ENCODE measurements at places on chromosomes 11 and 22. TPM values are rescaled to one million over a fixed set of nuclear protein-coding genes. Genes with fewer than 3 reads are reported as not detected.
A peak's percentile ranks its signal among the peaks of the same experiment; 100 is the strongest.

- DNase-seq = no peak
These were observed 241.3 kb upstream of the NCAM1 start for GRCh38 chr11:112719736-112720525.

DNA sequence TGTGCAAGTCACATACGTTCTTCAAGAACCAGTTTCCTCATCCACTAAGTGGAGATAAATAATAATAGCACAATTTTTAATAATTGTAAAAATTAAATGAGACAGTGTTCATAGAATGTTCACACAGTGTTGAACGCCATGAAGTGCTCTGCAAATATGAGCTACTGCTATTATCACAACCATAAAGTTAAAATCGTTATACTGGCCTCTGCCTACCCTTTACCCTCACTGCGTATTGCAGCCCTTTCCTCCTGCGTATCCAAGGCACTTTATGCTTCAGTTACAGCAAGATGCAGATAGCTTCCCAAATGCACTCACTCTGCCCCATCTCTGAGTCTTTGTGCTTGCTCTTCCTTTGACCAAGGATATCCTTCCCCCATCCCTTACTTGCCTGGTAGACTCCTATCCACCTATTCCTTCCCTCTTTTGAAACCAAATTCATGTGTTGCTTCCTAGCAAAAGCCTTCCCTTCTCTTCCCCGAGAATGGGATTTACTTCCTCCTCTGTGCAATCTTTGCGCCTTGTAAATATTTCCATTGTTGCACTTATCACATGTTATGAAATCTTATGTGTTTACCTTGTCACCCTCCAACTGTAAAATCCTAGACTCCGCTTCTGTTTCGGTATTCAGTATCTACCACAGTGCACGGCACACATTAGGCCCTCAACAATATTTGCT lies 196.9 kb downstream of the ADAMTS15 start:
- DNase-seq = no peak

DNA sequence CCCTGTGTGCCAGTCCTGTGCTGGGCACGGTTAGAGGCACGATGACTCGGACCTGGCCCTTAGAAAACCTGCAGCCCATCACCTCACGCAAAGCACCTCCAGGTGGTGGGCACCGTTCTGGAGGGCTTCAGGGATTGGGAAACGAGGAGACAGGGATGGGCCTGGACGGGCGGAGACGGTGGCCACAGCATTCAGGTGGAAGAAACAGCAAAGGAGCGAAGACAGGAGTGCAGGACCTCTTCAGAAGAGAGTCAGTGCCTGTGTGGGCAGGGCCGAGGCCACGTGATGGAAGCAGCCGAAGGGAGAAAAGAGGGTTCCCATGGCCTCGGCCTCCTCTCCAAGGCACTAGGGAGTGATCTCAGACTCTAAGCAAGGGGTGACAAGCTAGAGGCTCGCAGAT lies 8.1 kb upstream of the SLC22A12 start:
- DNase-seq = no peak

DNA sequence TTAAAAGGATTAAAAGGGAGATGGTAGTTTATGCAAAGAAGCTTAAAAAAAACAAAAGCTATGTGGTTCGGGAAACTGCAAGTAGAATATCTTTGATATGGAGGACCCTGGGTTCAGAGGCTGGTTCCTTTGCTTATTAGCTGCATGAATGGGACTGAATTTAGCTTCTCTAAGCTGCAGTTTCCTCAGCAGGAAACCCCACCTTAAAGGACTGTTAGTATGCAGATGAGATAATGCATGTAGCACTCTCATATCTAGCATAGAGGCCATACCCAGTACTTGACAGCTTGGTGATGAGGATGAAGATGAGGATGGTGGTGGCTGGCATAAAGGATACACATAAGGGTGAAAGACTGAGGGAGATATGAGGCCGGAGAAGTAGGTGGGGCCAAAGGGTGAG lies 134.6 kb downstream of the RRAS2 start:
- no peak for DNase-seq

DNA sequence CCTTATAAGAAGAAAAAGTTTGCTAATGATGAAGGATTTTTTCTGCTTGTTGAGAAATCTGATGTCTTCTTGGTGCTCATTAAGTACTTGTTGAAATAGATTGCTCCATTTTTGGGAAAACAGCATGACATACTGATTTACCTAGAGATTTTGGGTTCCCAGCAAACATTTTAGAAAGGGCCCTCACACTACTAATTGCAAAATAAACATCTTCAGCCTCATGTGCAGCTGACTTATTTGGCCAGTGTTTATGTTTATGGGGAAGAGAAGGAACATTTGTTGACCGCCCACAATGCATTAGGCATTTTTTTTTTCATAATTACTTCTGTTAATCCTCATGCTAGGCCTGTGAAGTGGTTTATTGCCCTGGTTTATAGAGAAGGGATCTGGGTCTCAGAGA lies 40.1 kb downstream of the LDLRAD3 start:
- DNase-seq = no peak

- no peak for DNase-seq
These were observed 32.5 kb upstream of the SLC35C1 start for GRCh38 chr11:45772449-45772774.

DNA sequence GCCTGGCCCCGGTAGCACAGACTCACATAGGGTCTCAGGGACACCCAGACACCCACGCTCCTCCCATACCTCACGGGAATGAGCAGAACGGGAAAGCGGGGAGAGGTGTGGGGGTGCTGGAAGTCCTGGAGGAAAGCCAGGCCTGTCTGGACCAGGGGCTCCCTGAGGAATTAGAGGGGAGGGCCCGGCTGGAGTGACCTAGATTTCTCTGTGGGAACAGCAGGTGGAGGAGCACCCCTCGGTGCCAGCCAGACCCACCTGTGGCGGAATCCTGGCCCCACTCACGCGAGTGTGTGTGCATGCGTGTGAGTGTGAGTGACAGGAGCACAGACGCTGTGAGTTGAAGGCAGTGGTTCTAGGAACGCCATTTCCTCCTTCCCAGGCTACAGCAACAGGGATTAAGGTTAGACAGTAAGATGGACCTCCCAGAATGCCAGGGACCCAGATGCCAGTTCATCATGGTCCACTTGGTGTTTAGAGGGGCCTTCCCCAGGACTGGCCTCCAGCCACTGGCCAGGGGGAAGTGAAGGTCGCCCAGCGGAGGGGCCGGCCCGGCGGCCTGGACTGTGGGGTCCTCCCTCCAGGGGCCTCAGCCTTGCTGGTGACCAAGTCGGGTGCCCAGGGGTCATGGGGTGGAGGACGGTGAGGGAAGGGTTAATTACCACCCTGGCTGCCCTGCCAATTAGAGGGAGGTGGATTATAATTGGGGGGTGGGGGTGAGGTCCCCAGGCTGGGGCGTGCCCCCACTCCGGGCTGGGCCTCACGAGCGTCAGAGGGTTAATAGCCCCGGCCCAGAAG lies 1.0 kb downstream of the PKP3 start:
- DNase-seq = no peak

GRCh38 chr22:49566693-49567092 lies 261.0 kb downstream of the BRD1 start:
- DNase-seq = peak; percentile 38

- no peak for DNase-seq
These were observed 4.1 kb upstream of the PTDSS2 start for GRCh38 chr11:445765-446588.

DNA sequence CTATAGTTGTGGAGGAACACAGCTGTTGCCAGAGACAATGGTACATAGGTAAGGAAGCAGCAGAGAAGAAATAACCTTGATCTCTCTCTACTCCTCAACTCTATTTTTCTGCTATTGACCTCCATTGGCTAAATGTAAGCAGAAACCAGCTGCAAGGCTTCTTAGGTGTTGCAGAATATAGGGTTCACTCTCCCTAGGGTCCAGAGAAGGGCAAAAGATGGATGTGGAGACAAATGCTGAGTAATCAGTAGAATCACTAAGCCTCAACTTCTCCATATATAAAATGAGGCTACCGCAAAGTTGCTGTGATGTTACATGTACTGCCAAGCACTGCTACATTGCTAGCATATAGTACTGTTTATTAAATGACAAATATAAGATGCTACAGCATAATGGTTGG lies 120.6 kb downstream of the PDE3B start:
- DNase-seq = no peak

DNA sequence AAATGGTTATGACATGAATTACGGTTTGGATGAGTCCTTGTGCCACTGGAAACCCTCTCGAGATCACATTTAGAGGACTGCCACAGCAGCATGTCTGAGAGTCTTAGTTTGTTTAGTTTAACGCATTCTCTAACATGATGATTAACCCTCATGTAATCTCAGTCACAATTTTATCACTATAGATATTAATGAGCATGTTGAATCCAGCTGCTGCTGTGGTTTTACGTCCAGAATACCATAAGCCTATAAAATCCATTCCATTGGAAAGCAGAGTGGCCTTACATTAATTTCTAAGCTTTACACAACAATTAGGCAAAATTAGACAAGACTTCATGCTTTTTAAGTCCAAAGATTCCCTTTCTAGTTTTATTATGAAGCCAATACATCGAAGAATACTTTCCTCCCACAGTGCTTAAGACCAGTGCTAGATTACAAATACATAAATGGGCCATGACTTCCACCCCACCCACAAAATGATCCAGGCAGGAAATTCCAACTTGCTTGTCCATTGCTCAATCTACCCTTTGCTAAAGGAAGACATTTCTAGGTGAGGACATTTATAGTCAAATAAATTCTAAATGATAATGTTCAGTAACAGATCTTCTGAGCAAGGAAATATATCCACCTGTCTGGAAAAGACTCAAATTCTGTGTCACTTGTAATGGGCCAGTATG lies 3.5 kb upstream of the ELMOD1 start:
- DNase-seq = no peak

DNA sequence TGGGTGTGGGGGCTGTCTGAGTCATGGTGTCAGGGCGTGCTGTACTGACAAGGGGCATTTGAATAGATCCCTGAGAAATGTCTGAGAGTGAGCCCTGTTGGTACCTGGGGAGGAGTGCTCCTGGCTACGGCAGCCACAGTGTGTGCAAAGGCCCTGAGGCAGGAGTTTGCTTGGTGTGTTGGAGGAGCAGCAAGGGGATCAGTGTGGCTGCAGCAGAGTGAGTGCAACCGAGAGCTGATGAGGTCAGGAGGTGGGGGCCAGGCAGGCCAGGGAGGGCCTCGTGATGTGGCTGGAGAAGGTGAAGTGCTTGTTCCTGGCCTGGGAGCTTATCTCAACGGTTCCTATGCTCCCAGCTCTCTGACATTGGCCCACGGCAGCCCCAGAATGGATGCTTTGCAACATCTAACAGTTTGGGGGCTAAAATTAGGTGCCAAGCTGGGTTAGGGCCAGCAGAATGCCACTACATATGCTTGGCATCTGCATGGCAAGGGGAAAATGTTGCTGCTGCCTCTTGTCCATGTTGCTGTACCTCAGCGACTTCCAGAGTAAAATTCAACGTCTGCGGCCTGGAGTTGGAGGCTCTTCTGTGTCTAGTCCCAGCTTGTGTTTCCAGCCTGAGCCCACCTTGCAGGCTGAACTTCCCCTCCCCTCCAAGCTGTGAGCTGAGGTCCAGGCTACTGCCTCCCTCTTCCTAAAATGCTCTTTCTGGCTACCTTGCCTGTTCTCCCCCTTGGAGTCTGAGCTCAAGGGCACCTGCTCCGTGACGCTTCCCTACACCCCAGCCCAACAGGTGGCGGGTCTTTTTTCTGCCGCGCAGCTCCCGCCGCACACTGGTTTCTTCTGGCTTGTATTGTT lies 48.2 kb upstream of the MYEOV start:
- DNase-seq = peak; percentile 24

- DNase-seq = peak; percentile 23
These were observed 115.4 kb upstream of the NAV2 start for GRCh38 chr11:19597206-19597605.

- DNase-seq = no peak
These were observed 71.1 kb downstream of the RTL6 start for GRCh38 chr22:44426981-44427380.

GRCh38 chr11:82895437-82896091 lies 4.7 kb downstream of the PRCP start:
- no peak for DNase-seq

DNA sequence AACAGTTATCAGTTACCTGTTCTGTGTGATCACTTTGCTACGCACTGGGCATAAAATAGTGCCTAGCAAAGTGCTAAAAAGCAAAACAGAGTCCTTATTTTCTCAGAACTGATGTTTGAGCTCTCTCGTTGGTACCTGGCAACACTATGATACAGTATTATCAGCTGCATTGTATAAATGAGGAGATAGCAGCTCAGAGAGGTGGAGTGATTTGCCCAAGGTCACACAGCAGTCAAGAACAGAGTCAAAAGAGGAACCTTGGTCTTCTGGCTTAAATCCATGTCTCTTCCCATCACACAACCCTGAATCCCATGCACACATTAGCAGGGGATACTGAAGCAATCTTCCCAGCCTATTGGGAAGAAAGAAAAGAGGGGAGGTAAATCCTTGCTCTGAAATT lies 580.5 kb downstream of the SOX6 start:
- no peak for DNase-seq

DNA sequence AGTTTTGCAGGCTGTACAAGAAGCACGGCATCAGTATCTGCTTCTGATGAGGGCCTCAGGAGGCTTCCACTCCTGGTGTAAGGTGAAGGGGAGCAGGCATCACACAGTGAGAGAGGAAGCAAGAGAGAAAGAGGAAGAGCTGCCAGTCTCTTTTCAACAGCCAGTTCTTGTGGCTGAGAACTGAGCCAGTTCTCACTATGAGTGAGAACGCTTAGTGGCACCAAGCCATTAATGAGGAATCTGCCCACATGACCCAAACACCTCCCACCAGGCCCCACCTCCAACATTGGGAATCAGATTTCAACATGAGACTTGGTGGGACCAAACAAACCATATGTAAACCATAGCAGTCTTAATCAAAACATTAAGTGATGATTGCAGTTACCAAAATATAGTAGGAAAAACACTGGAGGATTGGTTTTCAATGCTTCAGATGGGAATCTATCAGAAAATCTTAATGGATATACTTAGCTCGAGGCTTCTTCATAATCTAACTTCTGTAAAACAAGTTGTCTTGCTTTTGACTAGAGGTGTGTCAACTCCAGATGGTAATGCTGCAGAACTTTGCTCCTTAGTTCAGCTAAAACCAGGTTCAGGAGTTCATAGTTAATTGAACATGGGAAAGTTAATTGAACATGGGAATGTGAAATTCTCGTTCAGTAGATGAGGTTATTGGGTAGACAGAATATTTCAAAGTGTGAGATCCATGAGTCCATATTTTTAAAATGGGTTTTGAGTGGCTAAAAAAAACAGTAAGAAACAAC lies 12.2 kb downstream of the FAR1 start:
- no peak for DNase-seq

- DNase-seq = no peak
These were observed 31.2 kb upstream of the MUC5AC start for GRCh38 chr11:1126491-1126926.

GRCh38 chr11:94672636-94673035 lies 95.5 kb upstream of the AMOTL1 start:
- DNase-seq = no peak

- DNase-seq = no peak
These were observed 78.7 kb downstream of the BDNF start for GRCh38 chr11:27621405-27622161.

GRCh38 chr11:112610996-112611750 lies 350.0 kb upstream of the NCAM1 start:
- DNase-seq = no peak

GRCh38 chr22:50289942-50290630 lies 17.4 kb downstream of the PLXNB2 start:
- no peak for DNase-seq

CSNK2A3 gene
- total RNA-seq = 2.1 TPM

OR4S1 gene
- total RNA-seq = not detected

AIFM3 gene
- 15.4 TPM for total RNA-seq

OR8H1 gene
- total RNA-seq = not detected

UVRAG gene
- total RNA-seq = 33.6 TPM

SYT9 gene
- 0.60 TPM for total RNA-seq

OR52R1 gene
- total RNA-seq = not detected

FGF19 gene
- total RNA-seq = not detected
